ENCODE measurements at places on chromosomes 1 and 21.

- DNase-seq: no peak
Measured at GRCh38 chr1:110878993-110879392, 6.0 kb downstream of the CD53 start.

DNA sequence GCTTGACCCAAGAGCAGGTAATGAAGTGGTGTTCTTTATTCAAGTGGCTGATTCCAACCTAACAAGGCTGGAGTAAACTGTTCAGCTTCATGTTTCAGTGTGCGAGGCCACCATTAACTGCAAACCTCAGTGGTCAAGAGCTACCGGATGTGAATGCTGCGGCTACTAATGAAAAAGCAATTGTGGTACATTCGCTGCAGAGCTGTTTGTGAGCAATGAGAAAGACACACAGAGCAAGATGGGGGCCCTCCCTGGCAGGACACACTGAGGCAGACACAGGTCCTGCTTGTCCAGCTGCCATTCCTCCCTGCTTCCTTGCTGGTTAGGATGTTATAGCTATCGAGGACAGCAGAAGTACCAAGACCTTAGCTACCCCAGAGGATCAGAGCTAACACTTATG lies 26.1 kb downstream of the SYF2 start:
- no peak for DNase-seq

DNA sequence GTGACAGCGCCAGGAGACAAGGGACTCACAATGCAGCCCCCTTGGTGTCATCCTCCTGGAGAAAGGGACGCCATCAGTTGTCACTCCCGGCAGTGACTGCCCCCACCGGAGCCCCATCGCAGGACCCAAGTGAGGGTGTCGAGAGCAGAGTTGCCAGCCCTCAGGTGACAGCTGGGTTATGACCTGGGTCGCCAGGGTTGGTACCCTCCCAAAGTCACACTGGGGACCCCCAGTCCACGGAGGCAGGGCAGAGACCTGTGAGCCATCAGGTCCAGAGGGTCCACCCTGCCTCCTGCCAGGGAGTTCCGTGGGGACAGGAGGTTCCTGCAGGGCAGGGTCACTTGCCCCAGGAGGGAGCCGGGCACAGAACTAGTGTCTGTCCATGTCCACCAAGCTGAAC lies 78.2 kb upstream of the IFFO2 start:
- DNase-seq: no peak

DNA sequence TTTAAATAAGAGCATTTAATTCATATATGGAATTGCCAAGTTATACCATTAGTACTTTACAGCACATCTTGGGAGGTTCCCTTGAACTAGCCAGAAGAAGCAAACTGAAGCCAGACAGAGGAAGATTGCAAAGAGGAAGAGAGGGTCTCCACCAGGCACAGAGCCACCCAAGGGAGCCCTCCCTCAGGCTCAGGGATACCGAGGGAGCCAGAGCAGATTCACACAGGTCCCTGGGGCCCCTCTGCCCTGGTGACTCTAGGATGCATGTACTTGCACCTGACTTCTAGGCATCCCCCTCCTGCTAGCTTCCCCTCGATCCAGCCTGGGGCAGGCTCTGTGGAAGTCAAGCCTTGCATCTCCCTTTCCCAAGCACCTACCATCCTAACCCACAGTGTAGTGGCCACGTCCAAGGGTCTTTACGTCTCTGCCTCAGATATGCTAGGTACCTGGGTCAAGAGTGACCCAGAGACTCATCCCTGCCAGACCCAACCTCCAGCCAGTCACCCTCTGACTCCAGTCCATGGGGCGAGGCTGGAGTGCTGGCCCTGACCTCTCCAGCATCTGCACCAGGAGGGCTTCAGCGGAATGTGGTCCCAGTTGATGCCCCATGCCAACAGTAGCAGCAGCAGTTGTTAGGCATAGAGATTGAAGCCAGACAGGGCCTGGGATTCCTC lies 6.4 kb downstream of the IFNAR2 start:
- DNase-seq: no peak

DNA sequence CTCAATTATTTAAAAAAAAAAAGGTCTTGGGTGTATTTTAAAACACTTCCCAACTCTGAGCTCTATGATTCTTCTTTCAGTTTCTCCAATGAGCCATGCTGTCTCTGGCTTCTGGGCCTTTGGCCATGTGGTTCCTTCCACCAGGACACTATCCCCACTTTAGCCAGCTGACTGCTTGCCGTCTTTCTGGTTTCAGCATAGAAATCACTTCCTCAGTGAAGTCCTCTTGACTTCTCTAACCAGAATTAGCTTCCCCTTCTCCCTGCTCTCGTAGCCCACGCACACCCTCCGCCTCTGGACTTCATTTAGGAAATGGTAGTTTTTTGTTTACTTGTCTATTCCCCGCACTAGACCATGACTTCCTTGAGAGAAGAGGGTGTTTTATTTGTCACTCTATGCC lies 1.1 kb upstream of the DIO1 start:
- DNase-seq: no peak

- no peak for DNase-seq
Measured at GRCh38 chr1:76314730-76315129, 240.2 kb downstream of the ST6GALNAC3 start.

DNA sequence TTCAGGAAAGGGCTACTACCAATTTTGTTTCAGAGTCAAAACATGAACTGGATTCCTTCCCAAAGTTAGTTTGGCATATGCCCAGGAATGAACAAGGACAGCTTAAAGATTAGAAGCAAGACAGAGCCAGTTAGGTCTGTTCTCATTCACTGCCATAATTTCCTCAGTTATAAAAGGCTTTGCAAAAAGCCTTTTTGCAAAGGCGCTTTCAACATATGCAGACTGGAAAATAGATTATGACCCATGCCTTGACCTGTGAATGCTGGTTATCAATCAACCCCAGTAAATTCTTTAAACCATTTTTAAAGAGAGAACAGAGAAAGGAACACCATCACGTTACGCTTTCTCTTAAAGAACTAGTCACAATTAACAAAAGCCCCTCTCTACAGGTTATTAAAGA lies 1.7 kb upstream of the FRRS1 start:
- DNase-seq: no peak

DNA sequence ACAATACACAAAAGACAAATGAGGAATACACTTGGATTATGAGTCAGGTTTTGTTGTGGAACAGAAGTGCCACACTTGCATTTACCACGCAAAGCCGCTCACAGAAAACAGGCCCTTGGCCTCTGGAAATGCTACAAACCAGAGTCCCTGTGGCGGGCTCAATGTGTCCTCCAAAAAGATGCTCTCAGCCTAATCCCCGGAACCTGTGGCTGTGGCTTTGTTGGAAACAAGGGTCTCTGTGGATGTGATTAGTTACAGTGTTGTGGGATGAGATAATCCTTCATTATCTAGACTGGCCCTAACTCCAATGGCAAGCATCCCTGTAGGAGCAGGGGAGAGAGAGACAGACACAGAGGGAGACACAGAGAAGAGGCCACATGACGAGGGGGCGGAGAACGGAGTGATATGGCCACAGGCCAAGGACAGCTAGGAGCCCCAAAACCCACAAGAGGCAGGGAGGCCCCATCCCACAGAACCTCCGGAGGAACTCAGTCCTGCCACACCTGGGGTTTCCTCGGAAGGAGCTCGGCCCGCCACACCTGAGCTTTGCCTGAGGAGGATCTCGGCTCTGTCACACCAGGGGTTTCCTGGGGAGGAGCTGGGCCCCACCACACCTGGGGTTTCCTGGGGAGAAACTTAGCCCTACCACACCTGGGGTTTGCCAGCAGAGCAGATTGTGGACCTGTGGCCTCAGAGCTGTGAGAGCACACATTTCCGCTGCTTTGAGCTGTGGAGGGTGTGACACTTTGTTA lies 55.4 kb downstream of the NPHP4 start:
- DNase-seq: no peak

DNA sequence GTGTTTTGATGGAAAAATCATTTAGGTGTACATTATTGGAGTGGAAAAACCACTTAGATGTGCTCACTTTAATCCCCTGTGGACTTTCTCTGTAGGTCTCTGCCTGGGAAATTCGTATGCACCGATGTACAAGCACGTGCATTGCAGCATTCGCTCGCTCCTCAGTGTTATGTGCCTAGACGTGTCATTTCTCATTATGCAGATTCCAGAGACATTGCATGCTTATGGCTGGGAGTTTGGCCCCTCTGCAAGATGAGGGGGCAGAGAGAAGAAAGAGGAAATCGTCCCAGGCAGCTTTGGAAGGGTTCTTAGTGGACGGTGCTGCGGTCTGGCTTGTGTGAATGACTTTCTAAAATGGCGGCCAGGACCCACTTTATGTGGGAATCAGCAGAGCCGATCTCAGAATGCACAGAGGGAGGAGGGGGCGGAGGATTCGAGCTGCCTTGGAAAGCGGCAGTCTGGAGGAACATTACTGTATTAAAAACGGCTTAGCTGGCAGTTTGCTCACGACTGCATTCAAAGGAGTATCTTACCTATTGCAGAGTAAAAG lies 2.3 kb downstream of the SPEN start:
- DNase-seq: peak; percentile 44

DNA sequence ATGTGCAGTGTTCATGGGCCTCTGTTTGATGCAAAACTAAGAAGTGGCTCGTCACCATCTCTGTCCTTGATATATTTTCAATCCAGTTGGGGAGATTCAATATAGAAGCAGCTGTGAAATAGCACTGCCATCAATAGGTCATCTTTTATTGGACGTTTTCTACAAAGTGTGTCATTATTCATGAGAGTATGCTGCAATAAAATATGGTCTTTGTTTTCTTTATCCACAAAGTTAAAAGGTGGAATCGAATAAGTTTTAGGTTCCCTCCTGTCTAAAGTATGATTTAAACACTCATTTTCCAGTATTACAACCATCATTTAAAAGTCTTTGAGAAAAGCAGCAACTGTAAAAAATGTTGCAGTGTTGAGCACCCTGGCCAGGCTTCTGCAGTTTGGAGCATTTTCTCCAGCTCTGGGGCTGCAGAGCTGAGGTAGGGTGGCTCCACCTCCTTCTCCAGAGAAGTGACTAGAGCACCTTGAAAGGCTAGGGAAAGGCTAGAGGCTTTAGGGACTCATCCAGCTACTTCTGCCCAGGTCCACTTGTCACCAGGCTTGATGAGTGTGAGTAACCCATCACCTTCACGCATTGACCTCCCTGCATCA lies 56.5 kb upstream of the DNAH14 start:
- DNase-seq: no peak

- DNase-seq: no peak
Measured at GRCh38 chr1:176745945-176746344, 283.0 kb downstream of the PAPPA2 start.

GRCh38 chr1:198729195-198729863 lies 90.5 kb downstream of the PTPRC start:
- DNase-seq: no peak

- DNase-seq: no peak
Measured at GRCh38 chr21:42563261-42563660, 49.6 kb downstream of the SLC37A1 start.

- no peak for DNase-seq
Measured at GRCh38 chr1:97159342-97159741, 437.8 kb downstream of the PTBP2 start.

DNA sequence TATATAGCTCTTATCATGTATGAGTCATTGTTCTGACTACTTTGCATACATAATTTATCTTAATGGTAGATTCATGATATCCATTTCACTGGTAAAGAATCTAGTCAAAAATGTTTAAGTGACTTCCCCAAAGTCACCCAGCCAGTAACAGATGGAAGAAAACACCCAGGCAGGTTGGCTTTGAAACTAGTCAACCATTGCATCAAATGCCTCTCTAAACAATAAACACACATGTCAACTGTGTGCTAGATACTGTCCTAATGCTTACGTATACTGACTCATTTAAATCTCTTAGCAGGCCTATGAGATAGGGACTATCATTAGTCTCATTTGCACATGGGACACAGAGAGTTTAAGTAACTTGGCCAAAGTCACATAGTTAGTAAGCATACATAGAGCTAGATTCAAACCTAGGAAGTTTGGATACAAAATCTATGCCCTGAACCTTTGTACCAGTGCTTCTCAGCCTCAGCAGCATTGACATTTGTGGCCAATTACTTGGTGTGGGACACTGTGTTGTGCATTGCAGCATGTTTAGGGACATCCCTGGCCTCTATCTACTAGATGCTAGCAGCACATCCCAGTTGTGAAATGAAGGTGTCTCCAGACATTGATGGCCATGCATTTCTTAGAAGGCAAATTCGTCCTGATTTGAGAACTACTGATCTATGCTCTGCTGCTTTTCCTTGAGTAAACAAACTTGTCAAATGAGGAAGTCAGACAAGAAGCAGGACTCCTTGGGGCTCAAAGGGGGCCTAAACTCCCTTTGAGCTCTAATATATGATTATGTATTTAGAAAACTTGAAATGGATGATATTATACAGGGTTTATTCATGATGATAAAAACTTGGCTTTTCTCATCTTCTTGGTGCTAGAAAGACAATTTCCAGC lies 316.3 kb downstream of the KCNH1 start:
- no peak for DNase-seq

DNA sequence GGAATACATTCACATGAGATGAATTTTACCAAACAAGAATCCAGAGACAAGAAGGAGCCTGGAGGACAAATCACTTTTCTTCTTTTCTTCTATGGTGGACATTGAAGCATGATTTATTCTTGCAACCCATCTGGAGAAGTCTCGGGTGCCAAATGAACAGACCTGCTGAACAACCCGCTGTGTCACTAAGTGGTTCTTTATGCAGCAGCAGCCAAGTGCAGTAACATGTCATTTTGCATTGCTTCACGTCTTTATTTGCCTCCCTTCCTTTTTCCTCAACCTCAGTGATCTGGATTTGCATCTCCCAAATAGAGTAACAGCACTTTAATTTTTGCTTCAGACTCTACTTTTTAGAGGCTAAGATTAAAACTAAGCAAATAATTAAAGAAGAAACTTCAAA lies 50.0 kb upstream of the TENT5C start:
- DNase-seq: no peak

- peak; percentile 57 for DNase-seq
Measured at GRCh38 chr1:31984419-31985347, 29.0 kb upstream of the KHDRBS1 start.

DNA sequence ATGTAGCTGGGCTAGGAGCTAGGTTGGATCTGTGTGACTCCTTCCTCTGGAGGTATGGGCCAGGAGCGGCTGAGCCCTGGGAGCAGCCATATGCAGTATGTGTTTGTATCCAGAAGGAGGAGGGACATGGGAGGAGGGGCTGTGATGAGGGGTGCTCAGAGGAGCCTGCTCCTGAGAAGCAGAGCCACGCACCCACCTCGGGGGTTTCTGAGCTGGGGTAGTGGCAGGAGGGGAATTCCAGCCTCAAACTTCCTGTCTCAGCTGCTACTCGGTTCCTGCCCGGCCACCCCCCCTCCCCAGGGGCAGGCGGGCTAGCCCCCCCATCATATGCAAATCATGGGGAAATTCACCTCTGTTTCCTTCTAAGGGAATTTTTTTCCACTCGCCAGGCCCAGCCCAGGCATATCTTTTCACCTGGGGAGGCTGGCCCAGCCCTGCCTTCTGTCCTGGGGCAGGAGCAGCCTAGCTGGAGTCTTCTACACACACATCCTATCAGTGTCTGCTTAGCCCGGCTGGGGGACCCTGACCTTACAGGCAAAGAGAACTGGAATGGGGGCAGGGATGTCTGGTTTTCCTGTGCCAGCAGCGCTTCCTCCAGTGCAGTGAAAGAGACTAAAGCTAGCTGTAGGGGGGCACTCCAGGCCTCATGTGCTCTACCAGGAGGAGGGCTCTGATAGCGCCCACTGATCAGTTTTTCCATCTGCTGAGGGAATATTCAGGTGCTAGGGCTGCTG lies 3.0 kb downstream of the ZC3H12A start:
- peak; percentile 85 for DNase-seq

All from activated CD4-positive, alpha-beta T cell treated with anti-CD3 and anti-CD28 coated beads, Interleukin-2, Interleukin-6, amounts not matched to agents 100 ng/mL and 50 ng/mL, durations not matched to agents 16 hours and 8 hours (primary cell).